Pericardium fibroblast (primary cell): ENCODE measurements at places on chromosomes 16 and 17. TPM values are rescaled to one million over a fixed set of nuclear protein-coding genes. Genes with fewer than 3 reads are reported as not detected.

ADAMTS18 gene
- 0.82 and 1.9 TPM in 2 replicates for total RNA-seq

KRT34 gene
- total RNA-seq = not detected in 2 replicates

KRTAP9-2 gene
- not detected in 2 replicates for total RNA-seq

ITGA2B gene
- 0.35 and 0.68 TPM in 2 replicates for total RNA-seq

TBC1D28 gene
- total RNA-seq = not detected in 2 replicates

TEKT5 gene
- total RNA-seq = 0.09 TPM in 1 of 2 replicates, not detected in the other

HS3ST3A1 gene
- 3.9 and 20.0 TPM in 2 replicates for total RNA-seq

NPIPA2 gene
- total RNA-seq = 0.58 TPM in 1 of 2 replicates, not detected in the other

CACNG5 gene
- not detected in 2 replicates for total RNA-seq

RFFL gene
- total RNA-seq = 7.0 and 16.6 TPM in 2 replicates

ATP1B2 gene
- 0.93 TPM in 1 of 2 replicates, not detected in the other for total RNA-seq

MYL11 gene
- 48.3 TPM in 1 of 2 replicates, not detected in the other for total RNA-seq

KRTAP2-2 gene
- total RNA-seq = not detected in 2 replicates

VWA3A gene
- total RNA-seq = not detected in 2 replicates

KRT32 gene
- total RNA-seq = not detected in 2 replicates

CCL1 gene
- not detected in 2 replicates for total RNA-seq

CRHR1 gene
- not detected in 2 replicates for total RNA-seq
